Calu3 (cell line): ENCODE measurements at places on chromosomes 16 and 17. TPM values are rescaled to one million over a fixed set of nuclear protein-coding genes. Genes with fewer than 3 reads are reported as not detected.
A peak's percentile ranks its signal among the peaks of the same experiment; 100 is the strongest.

DNA sequence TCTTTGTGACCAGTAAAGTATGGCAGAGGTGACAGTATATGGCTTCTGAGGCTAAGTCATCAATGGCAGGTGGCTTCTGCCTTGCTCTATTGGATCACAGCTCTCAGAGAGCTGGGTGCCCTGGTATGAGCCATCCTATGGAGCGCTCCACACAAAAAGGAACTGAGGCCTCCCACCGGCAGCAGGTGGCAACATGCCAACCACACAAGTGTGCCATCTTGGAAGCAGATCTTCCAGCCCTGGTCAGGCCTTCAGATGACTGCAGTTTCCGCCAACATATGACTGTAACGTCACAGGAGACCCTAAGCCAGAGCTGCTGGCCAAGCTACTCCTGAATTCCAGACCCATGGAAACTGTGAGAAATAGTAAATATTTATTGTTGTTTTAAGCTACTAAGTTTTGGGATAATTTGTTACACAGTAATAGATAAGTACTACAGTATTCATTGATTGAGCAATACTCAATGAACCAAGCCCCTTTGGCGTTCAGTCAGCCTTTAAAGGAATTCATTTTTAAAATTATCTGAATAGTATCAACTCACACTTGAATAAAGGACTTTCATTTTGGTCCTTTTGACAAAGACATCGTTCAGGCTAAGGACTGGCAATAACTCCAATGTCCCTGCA lies 69.4 kb upstream of the LHX1 start:
- H3K4me3 ChIP-seq: no peak overlapping the region
- no peak overlapping the region for H3K27ac ChIP-seq
- DNase-seq: no peak
- H3K4me1 ChIP-seq: no peaks in the 10 kb centered on the region

GRCh38 chr17:82668631-82669099 lies 20.4 kb upstream of the WDR45B start:
- peaks cover 17% of the 10 kb centered on the region for H3K4me1 ChIP-seq
- peaks cover 14% of the 10 kb centered on the region for H3K36me3 ChIP-seq
- H3K4me3 ChIP-seq: peak overlapping the region; percentile 53
- H3K27me3 ChIP-seq: no peaks in the 10 kb centered on the region
- peak overlapping the region; percentile 54 for H3K27ac ChIP-seq

The CSH1 gene
- total RNA-seq: not detected in 2 replicates

- H3K27me3 ChIP-seq: peaks cover 44% of the 10 kb centered on the region
- no peak for DNase-seq
- H3K4me3 ChIP-seq: no peak overlapping the region
- H3K36me3 ChIP-seq: peaks cover 13% of the 10 kb centered on the region
- peaks cover 18% of the 10 kb centered on the region for H3K4me1 ChIP-seq
These were observed 3.2 kb downstream of the KSR1 start for GRCh38 chr17:27459433-27459832.

DNA sequence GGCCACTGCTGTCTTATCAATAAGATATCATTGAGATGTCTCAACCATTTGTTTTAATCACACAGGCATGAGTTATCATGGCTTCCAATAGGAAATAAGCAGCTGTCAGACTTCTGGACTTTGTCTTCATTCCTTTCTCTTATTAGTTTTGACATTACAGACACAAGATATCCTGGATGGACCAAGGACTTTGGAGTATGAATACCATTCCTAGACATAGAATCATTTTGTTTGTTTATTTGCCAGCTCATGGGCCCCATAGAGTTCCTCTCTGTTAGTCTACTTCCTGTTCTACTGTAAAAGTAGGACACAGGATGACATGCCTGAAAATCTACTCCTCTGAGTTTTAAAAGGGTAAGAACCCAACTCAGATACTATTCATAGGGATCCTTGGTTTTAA lies 77.7 kb upstream of the KCNJ16 start:
- DNase-seq: no peak
- no peak overlapping the region for H3K4me3 ChIP-seq
- no peaks in the 10 kb centered on the region for H3K27me3 ChIP-seq
- H3K27ac ChIP-seq: no peak overlapping the region

The CTRB1 gene
- total RNA-seq: not detected in 2 replicates

The NCBP3 gene
- total RNA-seq: 25.4 and 26.9 TPM in 2 replicates

GRCh38 chr16:83713597-83713996 lies 94.2 kb upstream of the HSBP1 start:
- no peaks in the 10 kb centered on the region for H3K4me1 ChIP-seq
- H3K27me3 ChIP-seq: peaks cover 25% of the 10 kb centered on the region
- H3K27ac ChIP-seq: no peak overlapping the region
- no peak for DNase-seq
- no peak overlapping the region for H3K4me3 ChIP-seq

DNA sequence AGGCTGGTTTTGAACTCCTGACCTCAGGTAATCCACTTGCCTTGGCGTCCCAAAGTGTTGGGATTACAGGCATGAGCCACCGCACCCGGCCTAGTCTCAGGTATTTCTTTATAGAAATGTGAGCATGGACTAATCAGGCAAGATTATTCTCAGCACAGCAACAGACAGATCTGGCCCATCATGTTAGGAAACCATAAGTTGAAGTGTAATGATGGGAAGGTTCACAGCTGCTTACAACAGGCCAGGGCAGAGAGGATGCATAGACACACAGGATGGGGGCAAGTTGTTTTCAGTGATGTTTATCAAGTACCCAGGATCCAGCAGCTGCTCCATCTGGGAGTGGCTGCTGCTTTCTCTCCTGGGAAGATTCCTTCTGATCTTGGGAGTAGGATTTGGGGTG lies 16.6 kb upstream of the NOS2 start:
- no peaks in the 10 kb centered on the region for H3K36me3 ChIP-seq
- H3K27me3 ChIP-seq: peaks cover 17% of the 10 kb centered on the region
- no peak overlapping the region for H3K27ac ChIP-seq
- no peak for DNase-seq

DNA sequence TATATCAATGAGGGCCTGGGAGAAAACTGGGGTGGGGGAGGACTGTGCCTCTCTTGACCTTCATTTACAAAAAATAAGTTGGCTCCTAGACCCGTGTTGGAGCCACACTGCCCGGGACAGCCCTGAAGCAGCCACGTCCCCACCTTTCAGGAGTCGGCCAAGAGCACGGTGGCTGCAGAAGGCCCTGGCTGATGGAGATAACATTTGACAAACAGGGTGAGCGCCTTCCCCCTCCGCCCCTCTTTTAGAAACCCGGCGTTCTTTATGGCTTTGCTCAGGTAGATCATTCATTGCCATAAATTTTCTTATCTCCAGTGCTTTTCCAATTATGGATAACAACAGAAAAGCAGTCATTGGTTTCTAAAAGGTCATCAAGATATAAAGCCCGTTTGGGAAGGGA lies 398.1 kb upstream of the TNRC6C start:
- no peaks in the 10 kb centered on the region for H3K36me3 ChIP-seq
- no peak for DNase-seq
- no peak overlapping the region for H3K27ac ChIP-seq
- H3K4me1 ChIP-seq: no peaks in the 10 kb centered on the region
- H3K27me3 ChIP-seq: peaks cover 83% of the 10 kb centered on the region

- no peaks in the 10 kb centered on the region for H3K27me3 ChIP-seq
- no peak for DNase-seq
- H3K4me3 ChIP-seq: no peak overlapping the region
- H3K4me1 ChIP-seq: no peaks in the 10 kb centered on the region
These were observed 40.6 kb downstream of the HIC1 start for GRCh38 chr17:2095536-2095910.

- peaks cover 43% of the 10 kb centered on the region for H3K4me1 ChIP-seq
- no peaks in the 10 kb centered on the region for H3K27me3 ChIP-seq
- peaks cover under 1% of the 10 kb centered on the region for H3K36me3 ChIP-seq
- DNase-seq: peak; percentile 40
- H3K4me3 ChIP-seq: no peak overlapping the region
These were observed 6.0 kb downstream of the CLEC16A start for GRCh38 chr16:10950393-10950792.

The IL17C gene
- not detected in 2 replicates for total RNA-seq

The WFIKKN1 gene
- total RNA-seq: 0.66 and 0.90 TPM in 2 replicates

The CDH3 gene
- total RNA-seq: 31.4 and 41.7 TPM in 2 replicates

DNA sequence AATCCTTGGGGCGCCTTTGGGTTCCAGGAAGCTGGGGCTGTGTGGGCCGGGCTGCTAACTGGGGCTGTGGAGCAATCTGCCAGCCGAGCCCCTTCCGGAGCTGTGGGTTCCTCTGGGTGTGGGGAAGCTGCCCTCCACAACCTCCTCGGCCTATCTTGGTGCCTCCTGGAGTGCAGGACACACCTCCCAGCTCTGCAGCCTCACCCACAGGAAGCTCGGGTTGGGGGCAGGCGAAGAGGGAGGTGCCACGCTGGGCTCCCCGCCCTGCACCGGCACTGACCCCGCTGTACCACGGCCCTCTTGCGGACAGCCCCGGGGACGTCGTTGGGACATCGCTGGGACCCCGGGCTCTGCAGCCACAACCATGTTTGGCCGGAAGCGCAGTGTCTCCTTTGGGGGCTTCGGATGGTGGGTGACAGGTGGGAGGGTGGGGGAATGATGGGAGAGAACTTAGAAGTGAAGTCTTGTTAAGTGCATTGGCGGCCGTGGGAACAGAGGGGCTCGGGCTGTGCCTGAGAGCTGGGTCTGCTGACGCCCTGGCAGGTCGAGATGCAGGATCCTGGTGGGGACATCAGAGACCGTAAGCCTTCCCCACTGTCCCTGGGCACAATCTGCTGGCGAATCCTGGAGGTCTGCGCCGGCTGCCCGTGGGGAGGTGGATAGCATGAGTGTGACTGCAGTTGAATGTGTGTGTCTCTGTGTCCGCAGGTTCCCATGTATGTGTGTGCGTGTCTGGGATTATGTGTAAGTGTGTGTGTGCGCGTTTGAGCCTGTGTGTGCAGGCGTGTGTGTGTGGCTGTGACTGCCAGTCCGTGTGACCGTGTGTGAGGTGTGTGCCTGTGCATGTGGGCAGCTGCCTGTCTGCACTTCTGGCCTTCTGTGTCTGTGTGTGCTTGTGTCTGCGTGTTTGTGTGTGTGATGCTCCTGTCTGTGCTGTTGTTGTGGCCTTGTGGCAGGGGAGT lies at the start of gene RAP1GAP2:
Gene RAP1GAP2, plus strand, starts transcription at position 275 of the 962 bp plus-strand sequence. Its CDS starts 90 bp downstream, at position 365.
- peak; percentile 53 for DNase-seq
- no peak within 1 kb of the TSS for H3K27ac ChIP-seq
- H3K36me3 ChIP-seq: no peaks in the 10 kb centered on the region
- H3K27me3 ChIP-seq: peaks cover 50% of the 10 kb centered on the region
- peak within 1 kb of the TSS; percentile 49 for H3K4me3 ChIP-seq

The SULT1A1 gene
- 14.0 and 15.0 TPM in 2 replicates for total RNA-seq

- no peak overlapping the region for H3K4me3 ChIP-seq
- no peak for DNase-seq
- H3K27me3 ChIP-seq: no peaks in the 10 kb centered on the region
- no peaks in the 10 kb centered on the region for H3K4me1 ChIP-seq
- no peak overlapping the region for H3K27ac ChIP-seq
These were observed 63.5 kb downstream of the MSI2 start for GRCh38 chr17:57319806-57320205.

The MFAP4 gene
- not detected in 2 replicates for total RNA-seq

GRCh38 chr16:28544998-28545397 lies 6.2 kb upstream of the NUPR1 start:
- no peak overlapping the region for H3K27ac ChIP-seq
- DNase-seq: no peak
- no peak overlapping the region for H3K4me3 ChIP-seq
- peaks cover 14% of the 10 kb centered on the region for H3K27me3 ChIP-seq
- no peaks in the 10 kb centered on the region for H3K36me3 ChIP-seq

DNA sequence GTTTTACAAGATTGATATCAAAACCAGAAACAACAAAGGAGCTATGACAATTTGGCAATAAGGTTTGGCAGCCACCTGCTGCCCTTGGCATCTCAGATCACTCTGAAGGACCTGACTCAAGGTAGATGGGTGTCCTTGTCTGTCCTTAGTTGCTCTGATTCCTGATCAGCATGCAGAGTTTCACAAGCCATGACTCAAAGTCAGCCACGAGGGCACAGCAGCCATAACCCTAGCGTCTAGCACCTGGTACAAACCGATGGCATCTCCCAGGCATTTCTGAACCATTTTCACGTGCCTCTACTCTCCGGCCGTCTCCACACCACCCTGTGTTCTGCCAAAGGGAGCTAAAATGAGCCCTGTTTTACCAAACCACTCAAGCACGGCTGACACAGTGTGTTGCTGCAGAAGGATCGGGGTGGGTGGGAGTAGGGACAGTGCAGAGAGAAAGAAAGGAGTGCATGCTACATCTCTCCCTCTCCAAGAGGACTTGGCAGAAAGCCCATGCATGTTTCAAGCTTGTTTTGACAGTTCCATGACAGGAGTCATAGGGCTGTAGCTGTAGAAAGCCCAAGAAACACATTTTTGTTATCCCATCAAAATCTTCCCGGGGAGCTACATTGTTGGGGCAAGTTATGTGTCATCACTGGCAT lies 297.3 kb downstream of the ABCC12 start:
- no peaks in the 10 kb centered on the region for H3K4me1 ChIP-seq
- no peak overlapping the region for H3K4me3 ChIP-seq
- peaks cover 49% of the 10 kb centered on the region for H3K27me3 ChIP-seq
- no peak overlapping the region for H3K27ac ChIP-seq
- no peaks in the 10 kb centered on the region for H3K36me3 ChIP-seq

GRCh38 chr16:10242097-10242496 lies 59.9 kb upstream of the GRIN2A start:
- H3K4me3 ChIP-seq: no peak overlapping the region
- H3K4me1 ChIP-seq: no peaks in the 10 kb centered on the region
- no peak overlapping the region for H3K27ac ChIP-seq
- peaks cover 54% of the 10 kb centered on the region for H3K27me3 ChIP-seq
- H3K36me3 ChIP-seq: no peaks in the 10 kb centered on the region
- no peak for DNase-seq

DNA sequence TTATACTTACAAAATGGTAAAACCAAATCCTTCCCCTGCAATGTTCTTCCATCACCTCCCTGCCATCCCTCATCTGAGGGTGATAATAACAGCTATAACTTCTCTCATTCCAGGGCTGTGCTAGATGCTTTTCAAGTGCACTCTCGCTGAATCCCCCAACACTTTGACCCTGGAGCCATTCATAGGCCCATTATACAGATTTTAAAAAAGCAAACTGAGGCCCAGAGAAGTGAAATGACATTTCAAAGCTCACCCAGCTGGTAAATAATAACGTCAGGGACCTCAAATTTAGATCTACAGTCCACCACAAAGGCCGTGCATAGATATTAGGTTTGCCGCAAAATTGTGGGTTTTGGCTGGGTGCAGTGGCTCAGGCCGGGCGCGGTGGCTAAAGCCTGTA lies 378.8 kb downstream of the SLC39A11 start:
- H3K4me3 ChIP-seq: no peak overlapping the region
- DNase-seq: no peak

GRCh38 chr17:77721846-77722160 lies 236.7 kb upstream of the TNRC6C start:
- H3K27ac ChIP-seq: no peak overlapping the region
- H3K4me1 ChIP-seq: no peaks in the 10 kb centered on the region
- H3K36me3 ChIP-seq: no peaks in the 10 kb centered on the region
- peaks cover 99% of the 10 kb centered on the region for H3K27me3 ChIP-seq
- no peak overlapping the region for H3K4me3 ChIP-seq
- DNase-seq: no peak

DNA sequence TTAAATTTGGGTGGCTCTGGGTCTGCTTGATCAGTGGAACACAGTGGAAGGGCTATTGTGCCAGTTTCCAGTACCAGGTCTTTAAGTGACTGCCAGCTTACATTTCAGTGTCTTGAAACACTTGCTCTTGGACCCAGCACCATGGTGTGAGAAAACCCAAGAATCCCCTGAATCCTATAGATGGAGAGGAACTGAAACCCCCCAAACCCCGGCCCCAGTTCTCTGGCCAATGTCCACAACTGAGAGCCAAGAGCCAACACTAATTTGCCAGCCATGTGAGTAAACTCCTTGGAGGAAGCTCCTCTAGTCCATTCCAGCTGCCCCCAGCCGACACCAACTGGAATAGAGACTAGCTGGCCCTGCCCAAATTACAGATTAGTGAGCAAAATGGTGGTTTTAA lies 2.4 kb upstream of the ARL2BP start:
- H3K4me1 ChIP-seq: peaks cover 13% of the 10 kb centered on the region
- H3K27me3 ChIP-seq: no peaks in the 10 kb centered on the region
- H3K36me3 ChIP-seq: peaks cover 37% of the 10 kb centered on the region
- no peak overlapping the region for H3K4me3 ChIP-seq
- no peak overlapping the region for H3K27ac ChIP-seq
- no peak for DNase-seq
